ENCODE measurements at places on chromosomes 6 and 20.

GRCh38 chr6:13479971-13480434 is 7.4 kb downstream of the GFOD1 start:
- no peak for DNase-seq

GRCh38 chr6:35510916-35511561 is 1.7 kb downstream of the TULP1 start:
- DNase-seq, result no peak

DNA sequence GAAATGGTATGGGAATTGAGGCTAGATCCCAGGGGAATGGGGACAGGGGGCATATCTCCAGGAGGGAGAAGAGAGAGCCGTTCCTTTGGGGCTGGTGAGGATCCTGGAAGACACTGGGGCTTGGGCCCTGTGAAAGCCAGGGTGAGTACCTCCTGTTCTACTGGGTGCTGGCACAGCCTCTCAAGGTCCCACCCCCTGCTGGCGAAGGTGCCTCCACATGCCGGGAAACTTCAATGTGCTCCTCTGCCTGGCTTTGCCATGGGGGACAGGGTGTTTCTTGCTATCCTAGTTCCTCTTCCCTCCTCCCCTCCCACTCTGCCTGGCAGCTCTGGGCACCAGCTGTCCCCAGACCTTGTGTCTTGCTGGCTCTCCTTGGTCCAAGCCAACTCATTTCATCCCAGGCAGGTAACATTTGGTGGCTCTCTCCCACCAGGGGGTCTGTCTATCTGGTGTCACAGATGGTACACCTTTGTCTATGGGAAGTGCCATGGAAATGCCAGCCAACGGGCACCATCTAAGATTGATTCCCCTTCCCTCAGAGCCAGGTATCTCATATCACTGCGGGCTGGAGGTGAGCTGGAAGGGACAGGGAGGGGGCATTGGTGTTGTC is 56.8 kb downstream of the MDGA1 start:
- no peak for DNase-seq

- no peak for DNase-seq
These were observed 920 bp upstream of the WTAP start for GRCh38 chr6:159726255-159726917.

DNA sequence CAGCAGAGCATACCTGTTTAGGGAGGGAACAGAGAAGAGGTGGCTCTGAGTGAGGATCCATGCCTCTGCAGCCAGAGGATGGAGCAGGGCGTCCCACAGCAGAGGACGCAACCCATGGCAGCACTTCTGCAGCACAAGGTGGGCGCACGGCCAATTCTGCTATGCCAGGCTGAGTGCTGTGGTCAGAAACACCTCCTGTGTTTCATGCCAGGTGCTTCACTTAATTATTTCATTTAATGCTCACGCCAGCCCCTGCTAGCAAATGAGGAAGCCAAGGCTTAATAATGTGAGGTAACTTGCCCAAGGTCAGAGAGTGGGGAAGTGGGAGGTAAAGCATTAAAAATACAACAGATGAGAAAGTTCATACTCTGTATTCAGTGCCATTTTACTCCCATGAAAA is 68.5 kb upstream of the PTGIS start:
- DNase-seq, result no peak

DNA sequence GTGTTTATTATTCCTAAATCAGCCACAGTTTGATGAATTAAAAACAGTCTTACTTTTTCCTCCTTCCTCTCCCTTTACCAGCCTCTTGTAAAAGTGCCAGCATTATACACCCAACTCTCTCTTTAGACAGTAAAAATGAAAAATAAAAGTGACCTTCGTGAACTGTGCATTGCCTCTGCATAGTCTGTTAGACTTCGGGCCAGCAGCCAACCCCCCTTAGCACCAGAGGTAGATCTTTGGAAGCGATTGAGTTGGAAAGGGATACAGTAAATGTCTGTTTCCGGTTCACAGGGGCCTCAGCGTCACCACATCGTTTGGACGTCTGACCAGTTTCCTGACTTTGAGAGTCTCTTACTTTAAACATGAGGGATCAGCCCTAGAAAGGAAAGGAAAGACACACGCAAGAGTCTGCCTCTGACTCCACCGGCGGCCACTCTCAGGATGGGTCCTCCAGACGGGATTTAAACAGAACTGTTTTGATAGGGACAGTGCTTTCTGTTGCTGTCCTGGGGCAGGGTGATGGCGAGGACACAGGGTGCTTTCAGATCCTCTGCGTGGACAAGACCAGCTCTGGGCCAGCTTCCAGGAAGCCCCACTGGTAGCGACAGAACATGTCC is 206.6 kb upstream of the PREP start:
- DNase-seq, result no peak

GRCh38 chr6:30329331-30329730 is 2.6 kb downstream of the TRIM39 start:
- DNase-seq, result no peak

DNA sequence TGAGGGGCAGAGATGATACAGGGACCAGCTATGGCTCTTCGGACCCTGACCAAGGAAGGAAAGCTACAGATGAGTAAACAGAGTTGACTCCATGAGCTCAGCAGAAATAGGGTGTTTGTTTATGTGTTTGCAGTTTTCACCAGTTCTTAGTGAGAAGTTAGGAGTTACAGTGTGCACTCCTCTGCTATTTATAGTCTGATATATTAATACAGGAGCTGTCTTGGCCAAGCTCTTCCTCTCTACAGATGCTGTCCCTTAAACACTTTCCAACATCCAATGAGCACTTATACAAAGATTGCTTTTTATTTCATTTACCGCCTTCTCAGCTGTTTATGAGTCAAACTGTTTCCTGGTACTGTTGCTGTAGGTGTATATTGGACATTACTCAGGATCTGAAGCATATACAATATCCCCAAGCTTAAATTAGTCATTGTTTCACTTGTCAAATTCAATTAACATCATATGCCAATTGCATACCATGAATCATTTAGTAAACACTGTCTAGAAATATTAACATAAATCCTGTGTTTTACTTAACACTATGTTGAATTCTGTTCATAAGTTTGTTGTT is 618.0 kb downstream of the PRKN start:
- no peak for DNase-seq

- DNase-seq, result no peak
These were observed 758.7 kb upstream of the MAN1A1 start for GRCh38 chr6:120108061-120108795.

DNA sequence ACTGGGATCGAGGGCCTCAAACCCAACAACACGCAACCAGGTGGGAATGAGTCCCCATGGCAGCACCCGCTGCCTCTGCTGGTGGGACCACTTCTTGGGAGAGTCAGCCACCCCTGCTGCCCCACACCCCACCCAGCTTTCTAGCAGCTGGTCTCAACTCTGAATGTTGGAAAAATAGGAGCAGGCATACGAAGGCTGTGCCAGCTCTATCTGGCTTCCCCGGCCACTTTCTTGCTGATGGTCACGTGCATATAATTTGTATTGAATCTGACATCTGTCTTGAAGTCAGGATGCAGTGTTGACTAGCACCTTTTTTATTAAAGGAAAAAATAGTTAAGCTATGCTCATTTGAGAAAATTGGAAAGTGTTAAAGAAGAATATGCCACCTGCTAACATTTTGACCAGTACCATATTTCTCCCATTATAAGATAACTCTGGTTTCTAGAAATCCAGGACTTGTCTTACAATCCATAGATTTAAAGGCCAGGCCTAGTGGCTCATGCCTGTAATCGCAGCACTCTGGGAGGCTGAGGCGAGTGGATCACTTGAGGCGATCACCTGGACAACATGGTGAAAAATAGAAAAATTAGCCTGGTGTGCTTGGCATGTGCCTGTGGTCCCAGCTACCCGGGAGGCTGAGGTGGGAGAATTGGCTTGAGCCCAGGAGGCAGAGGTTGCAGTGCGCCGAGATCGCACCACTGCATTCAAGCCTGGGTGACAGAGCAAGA is 26.9 kb upstream of the MAPRE1 start:
- no peak for DNase-seq

DNA sequence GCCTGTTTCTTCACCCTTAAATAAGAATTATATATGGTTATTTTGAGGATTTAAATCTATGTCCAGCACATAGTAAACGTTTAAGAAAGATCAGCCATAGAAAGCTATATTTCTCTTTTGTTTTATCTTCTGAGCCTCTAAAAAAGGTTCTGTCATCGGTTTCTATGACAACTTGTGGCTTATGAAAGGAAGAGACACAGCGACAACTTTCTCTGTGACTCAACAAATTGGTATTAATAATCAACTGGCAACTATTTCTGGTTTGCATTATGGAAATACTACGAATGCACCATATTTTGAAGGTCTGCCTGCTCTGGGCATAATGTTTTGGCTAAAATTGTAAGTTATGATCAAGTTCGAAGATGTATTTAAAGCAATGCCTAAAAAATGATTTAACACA is 751.0 kb downstream of the CD109 start:
- DNase-seq, result no peak

DNA sequence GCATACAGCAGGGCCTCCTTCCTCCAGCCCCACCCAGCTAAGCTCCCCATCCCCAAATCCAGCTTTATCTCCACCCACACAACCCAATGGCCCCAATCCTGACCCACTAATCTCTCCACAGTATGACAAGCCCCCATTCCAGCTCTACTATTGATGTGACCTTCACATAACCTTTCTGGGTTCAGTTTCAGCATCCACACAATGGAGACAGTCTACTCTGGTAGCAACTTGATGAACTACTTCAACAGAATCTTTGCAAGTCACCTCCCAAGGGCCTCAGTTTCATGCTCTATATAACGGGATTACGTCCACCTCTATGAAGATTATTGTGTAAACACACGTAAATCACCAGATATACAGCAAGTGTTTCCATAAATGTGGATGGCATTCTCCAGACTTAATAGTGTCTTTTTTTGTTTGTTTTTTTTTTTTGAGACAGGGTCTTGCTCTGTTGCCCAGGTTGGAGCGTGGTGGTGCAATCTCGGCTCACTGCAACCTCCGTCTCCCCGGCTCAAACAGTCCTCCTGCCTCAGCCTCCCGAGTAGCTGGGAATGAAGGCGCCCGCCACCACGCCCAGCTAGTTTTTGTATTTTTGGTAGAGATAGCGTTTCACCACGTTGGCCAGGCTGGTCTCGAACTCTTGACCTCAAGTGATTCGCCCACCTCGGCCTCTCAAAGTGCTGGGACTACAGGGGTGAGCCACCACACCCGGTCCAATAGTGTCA is 1.4 kb downstream of the AHCY start:
- DNase-seq, result no peak

DNA sequence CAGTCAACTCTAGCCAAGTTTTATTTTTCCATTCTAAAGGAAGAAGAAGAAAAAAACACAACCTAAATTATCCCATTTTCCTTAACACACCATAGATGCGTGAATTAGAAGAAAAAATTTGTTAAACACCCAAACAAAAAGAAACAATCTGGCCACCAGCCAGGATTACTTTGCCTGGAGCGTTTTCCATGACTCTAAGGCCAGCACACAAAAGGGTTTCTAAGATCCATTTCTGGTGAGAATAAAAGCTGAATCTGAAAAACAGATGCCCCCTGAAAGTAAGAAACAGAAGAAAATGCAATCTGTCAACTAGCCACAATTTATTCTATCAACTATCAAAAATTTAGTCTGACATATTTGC is 267.2 kb upstream of the SULF2 start:
- no peak for DNase-seq

DNA sequence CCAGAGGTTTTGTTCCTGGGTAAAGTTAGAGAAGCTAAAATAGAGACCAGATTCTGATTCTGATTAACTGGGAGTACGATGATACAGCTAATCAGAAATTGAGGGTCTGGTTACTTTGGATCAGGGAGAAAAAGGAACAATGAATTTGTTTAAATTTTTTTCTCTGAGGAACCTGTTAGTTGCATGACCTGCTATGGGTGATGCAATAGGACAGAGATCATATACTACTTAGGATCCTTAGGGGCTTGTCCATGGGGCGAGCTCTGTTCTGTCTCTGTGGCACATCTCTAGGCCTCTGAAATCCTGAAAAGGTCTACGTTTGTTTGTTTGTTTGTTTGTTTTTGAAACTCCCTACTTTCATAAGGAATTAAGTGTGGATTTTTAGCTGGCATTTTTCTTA is 166.1 kb upstream of the LAMP5 start:
- no peak for DNase-seq

DNA sequence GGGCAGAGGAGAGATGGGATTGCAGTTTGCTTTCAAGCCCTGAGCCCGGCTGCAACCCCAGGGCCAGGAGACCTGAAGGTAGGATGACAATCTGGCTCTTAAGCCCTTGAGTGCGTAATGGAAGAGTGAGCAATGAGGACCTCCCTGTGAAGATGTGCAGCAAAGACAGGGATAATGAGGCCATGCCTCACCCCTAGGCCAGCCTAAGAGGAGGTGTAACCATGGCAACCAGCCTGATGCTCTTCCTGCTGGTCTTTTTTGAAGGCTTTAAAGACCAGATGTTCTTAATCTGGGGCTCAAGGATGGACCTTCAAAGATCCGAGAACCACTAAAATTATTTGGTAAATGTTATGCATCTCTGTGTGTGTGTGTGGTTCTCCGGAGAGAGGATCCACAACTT is 8.2 kb downstream of the ARHGAP40 start:
- no peak for DNase-seq

GRCh38 chr6:160583794-160584193 is 80.3 kb downstream of the LPA start:
- DNase-seq, result no peak

DNA sequence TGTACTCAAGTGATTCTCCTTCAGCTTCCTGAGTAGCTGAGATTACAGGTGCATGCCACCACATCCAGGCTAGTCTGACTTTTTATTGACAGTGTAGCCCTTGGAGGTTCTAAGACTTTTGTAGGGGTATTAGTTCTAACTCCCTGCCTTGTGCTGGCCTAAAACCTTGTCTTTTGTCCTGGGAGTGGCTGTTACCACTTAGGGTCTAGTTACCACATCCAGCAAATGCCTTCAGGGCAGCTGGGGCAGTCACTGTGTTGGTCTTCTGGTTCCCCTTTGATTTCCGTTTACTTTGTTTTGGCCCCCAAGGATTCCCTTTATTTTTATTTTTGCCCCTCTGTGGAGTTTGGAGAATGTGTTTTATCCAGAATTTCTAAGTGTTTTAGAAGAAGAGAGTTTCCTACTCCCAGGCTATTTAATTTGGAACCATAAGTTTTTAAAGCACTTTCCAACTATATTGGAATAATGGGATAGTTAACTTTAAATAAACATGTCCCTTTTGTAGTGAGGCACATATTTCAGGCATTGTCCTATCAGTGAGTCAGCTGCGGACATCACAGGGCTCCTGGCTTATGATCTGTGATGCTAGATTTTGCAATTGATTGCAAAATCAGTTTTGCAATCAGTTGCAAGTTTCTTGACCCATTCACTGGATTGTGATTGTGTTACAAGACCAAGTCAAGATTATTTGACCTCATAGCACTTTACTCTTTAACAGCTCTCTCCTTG is 25.0 kb downstream of the IL22RA2 start:
- DNase-seq, result peak; percentile 47
